ENCODE measurements at places on chromosomes 1 and 21. TPM values are rescaled to one million over a fixed set of nuclear protein-coding genes. Genes with fewer than 3 reads are reported as not detected.

OR2M3 gene
- polyA plus RNA-seq = not detected

NOTCH2 gene
- polyA plus RNA-seq = 13.5 TPM

ELAPOR1 gene
- polyA plus RNA-seq = 0.52 TPM

CD84 gene
- polyA plus RNA-seq = not detected

CCDC190 gene
- not detected for polyA plus RNA-seq

ZNF593 gene
- polyA plus RNA-seq = 43.7 TPM

CXADR gene
- 6.4 TPM for polyA plus RNA-seq

NEXN gene
- 8.7 TPM for polyA plus RNA-seq

PEX14 gene
- polyA plus RNA-seq = 12.5 TPM

LIPI gene
- not detected for polyA plus RNA-seq

OR2L3 gene
- polyA plus RNA-seq = not detected

FLG2 gene
- polyA plus RNA-seq = not detected

FCRL6 gene
- polyA plus RNA-seq = not detected

- no peak for DNase-seq
Measured at GRCh38 chr1:166272851-166273250, 106.0 kb upstream of the FAM78B start.

DNA sequence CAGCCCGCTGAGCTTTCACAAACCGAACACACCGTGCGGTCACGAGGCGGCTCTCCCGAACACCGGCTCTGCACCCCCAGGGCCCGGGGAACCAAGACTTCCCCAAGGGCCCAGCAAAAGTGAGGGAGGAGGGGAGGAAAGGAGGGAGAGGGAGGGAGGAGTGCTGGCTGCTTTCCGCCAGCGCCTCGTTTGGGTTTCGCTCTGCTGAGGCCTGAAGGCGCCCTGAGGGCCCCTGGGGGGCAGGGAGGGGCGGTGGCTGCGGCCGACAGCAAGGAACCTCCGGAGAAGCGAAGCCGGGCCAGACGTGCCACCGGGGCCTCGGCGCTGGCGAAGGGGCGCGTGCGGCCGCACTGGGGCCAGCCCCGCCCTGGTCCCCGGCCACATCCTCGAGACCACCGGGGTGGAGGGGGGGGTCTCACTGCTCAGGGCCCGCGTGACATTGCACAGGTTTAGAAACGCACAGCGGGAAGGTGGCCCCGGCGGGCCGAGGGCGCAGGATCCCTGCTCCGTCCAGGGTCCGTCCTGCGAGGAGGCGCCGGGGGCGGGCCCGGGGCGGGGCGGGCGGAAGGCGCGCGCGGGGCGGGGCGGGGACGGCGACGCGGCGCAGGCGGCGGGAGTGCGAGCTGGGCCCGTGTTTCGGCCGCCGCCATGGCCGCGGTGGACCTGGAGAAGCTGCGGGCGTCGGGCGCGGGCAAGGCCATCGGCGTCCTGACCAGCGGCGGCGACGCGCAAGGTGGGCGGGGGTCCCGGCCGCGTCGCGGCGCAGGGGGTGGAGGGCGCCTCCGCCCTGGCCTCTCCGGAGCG is at the start of gene PFKL:
Gene PFKL, plus strand, starts transcription at position 596 of the 804 bp plus-strand sequence. Its CDS starts 53 bp downstream, at position 649.
- peak; percentile 71 for DNase-seq

DNA sequence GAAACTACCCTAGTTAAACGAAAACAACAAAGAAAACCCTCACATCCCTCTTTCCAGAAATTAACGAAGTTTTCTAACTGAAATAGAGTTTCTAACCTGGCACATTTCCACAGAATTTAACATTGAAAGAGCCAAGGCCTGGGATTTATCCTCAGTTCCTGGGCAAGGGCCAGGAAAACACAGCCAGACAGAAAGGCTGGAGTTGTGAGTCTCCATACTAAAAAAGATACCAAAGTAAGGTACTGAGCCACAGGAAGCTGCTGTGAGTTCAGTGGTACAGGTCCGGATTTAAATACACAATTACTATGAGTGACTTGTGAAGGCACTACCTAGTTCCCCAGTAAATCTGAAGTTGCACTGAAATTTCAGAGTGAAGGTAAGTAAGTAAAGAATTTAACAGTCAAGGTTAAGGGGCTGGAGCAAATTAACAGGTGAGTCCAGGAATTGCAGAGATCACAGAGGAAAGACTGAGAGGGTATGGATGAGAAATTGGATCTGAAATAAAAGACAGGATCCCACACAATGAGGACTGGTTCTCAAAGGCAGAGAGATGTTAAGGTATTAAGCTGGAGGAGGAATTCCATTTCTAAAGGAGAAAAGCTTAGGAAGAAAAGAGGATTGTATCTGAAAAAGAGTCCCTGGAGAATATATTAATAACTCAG is 905 bp downstream of the LIX1L start:
- DNase-seq = no peak

GRCh38 chr1:22320587-22321344 is 130.9 kb upstream of the ZBTB40 start:
- no peak for DNase-seq

- DNase-seq = no peak
Measured at GRCh38 chr1:55078470-55078869, 39.1 kb downstream of the PCSK9 start.

DNA sequence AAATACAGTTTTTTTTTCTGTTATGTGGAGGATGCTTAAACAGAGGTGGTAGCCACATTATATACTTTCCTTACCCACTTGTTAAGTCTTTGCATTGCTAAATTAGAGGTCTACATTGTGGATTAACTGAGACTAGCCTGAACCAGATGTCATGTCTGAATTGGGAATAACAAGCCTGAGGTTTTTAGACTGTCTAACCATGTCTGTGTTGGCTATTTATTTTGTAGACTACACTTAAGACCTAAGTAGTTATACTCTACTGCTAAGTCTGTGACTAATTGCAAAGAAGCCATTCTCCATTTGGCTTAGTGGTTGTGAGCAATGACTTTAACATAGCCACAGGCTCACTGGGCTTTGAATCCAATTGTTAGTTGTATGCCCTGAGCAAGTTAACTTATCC is 45.4 kb downstream of the CDC14A start:
- DNase-seq = no peak

DNA sequence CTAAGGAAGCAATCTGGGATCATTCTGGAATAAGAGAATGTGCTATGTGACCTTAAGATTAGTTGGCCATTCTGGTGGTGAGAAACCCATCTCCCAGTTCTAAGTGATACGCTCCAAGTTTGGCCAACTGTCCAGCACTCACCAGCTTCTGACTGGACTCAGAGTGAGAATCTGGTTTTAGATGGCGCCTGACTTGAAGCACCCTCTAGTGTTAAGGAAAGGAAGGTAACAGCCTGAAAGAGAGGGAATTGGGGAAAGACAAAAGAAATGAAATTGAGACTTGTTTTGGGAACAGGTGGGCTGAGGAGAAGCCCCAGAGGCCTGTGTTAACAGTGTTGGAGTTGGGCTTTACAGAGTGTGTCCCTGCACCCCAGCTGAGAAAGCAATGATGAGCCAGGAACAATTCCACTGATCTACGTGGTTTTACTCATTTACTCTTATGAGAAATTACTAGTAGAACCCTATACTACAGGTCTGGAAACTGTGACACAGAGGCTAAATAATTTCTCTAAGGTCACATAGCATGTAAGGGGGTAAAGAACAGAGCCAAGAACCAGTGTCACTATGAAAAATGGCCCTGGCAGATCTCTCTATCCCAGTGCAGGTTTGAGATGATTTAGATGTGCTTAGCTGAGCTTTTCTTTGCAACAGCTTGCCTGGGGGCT is 9.3 kb upstream of the FCAMR start:
- peak; percentile 34 for DNase-seq

DNA sequence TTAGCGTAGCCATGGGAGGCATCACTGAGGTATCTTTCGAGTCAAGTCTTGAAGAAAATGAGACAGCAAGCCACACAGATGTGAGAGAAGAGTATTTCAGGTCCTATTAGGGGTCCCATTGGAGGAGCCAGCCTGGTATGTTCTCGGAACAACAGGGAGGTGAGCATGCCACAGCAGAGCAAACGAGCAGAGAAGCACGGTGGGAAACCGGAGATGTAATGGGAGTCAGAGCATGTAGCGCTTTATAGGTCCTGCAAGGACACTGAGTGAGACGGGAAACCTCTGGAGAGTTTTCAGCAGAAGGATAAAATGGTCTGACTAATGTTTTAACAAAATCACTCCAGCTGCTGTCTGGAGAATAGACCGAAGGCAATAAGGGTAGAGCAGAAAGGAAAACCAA is 15.9 kb downstream of the H3-3A start:
- DNase-seq = no peak

DNA sequence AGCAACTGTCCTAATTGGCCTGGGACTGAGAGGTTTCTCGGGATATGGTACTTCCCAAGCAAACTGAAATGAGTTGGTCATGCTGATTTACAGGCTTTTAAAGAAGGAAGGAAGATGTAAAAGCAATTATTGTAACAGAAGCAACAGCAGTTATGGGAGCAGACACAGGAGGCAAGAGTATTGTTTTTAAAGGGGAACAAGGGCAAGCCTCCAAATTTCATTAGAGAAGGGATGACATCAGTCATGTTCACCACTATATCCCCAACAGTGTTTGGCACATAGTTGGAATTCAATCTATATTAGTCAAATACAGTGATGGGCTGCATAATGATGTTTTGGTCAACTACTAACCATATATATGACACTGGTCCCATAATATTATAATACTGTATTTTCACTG is 46.0 kb upstream of the JUN start:
- no peak for DNase-seq

- DNase-seq = no peak
Measured at GRCh38 chr1:212611000-212611948, 2.7 kb downstream of the ATF3 start.

GRCh38 chr1:119075614-119076013 is 64.8 kb downstream of the WARS2 start:
- no peak for DNase-seq

- DNase-seq = no peak
Measured at GRCh38 chr1:224273641-224274040, 56.3 kb downstream of the NVL start.

DNA sequence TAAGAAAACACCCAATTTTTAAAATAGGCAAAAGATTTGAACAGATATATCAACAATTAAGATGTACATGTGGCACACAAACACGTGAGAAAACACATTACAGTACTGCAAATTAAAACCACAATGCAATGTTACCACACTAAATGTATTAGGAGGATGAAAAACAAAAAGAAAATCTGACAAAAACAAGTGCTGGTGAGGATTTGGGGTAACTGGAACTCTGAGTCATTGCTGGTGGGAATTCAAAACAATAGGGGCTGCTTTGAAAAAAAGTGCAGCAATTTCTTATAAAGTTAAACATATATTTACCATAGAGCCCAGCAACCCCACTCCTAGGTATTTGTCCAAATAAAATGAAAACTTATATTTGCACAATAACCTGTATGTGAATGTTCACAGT is 614.1 kb downstream of the SMYD3 start:
- no peak for DNase-seq

- no peak for DNase-seq
Measured at GRCh38 chr1:164589408-164589807, 30.4 kb downstream of the PBX1 start.

DNA sequence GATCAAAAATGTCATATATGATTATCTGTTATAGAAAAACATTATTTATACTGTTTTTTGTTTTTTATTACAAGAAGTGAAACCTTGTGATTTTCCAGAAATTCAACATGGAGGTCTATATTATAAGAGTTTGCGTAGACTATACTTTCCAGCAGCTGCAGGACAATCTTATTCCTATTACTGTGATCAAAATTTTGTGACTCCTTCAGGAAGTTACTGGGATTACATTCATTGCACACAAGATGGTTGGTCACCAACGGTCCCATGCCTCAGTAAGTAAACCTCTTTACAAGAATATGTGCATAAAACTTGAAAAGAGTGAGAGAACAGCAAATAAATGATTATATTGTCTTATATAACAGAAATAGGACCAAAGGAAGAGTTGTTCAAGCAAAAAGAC is 14.5 kb downstream of the CFHR4 start:
- DNase-seq = no peak

DNA sequence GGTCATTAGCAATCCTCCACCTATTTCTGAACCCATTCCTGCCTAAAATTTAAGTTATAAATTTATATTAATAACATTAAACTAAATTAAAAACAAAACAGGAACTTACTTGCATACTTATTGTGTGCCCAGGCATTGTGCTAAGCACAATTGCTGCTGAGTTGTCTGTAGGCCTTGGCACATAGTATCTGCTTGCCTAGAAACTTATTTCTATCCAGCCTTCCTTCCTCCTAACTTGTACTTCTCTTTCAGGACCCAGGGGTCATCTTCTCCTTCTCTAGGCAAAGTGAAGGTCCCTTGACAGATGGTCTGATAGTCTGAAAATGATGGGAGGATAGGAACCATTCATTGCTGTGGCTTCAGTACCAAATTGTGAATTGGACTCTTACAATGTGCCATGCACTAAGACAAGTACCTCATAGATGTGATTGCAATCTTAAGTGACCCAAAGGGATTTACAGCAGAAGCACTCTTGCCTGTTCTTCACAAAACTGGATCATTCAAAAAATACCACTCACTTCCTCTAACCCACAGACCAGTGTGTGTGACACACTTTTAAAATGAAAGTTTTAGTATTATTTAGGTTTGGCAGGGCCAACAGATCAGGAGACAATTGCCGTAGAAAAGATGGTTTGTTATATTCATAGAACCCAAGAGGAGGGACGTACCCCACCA is 10.3 kb upstream of the CD101 start:
- no peak for DNase-seq
